ENCODE measurements at places on chromosomes 2 and 18. TPM values are rescaled to one million over a fixed set of nuclear protein-coding genes. Genes with fewer than 3 reads are reported as not detected.

SLC40A1 gene
- total RNA-seq: 3.1 TPM

UGT1A3 gene
- total RNA-seq: not detected

CCDC88A gene
- total RNA-seq: 74.6 TPM

MYOM1 gene
- total RNA-seq: 0.57 TPM

SAG gene
- not detected for total RNA-seq

KCNG2 gene
- total RNA-seq: 0.16 TPM

STEAP3 gene
- 38.8 TPM for total RNA-seq

IL1RL2 gene
- 0.43 TPM for total RNA-seq

MOGAT1 gene
- not detected for total RNA-seq

LYPD6B gene
- 1.1 TPM for total RNA-seq

SKA1 gene
- 2.6 TPM for total RNA-seq

LRATD1 gene
- 28.3 TPM for total RNA-seq

ERBB4 gene
- total RNA-seq: 0.72 TPM

ELP2 gene
- total RNA-seq: 98.1 TPM

PFN4 gene
- 0.64 TPM for total RNA-seq

ZNF521 gene
- 48.0 TPM for total RNA-seq

DSG1 gene
- total RNA-seq: 0.05 TPM

KCMF1 gene
- total RNA-seq: 90.8 TPM

CHRNA1 gene
- total RNA-seq: 3.7 TPM

MROH2A gene
- total RNA-seq: not detected

STARD6 gene
- not detected for total RNA-seq

SLC66A2 gene
- total RNA-seq: 25.3 TPM

HTR2B gene
- not detected for total RNA-seq

ARL4C gene
- total RNA-seq: 59.3 TPM

PRADC1 gene
- 16.7 TPM for total RNA-seq

DSC1 gene
- 0.18 TPM for total RNA-seq

PAX8 gene
- total RNA-seq: 0.48 TPM
